ENCODE measurements at places on chromosomes 12 and 14.

GRCh38 chr12:92107621-92108131 is 38.0 kb downstream of the BTG1 start:
- DNase-seq = no peak

GRCh38 chr12:27973487-27973890 is 956 bp upstream of the PTHLH start:
- DNase-seq = no peak

- peak; percentile 44 for DNase-seq
Measured at GRCh38 chr12:125330645-125331341, 265.6 kb downstream of the AACS start.

- no peak for DNase-seq
Measured at GRCh38 chr12:1851151-1851701, 30.9 kb downstream of the LRTM2 start.

GRCh38 chr14:30610787-30611343 is 11.3 kb upstream of the SCFD1 start:
- DNase-seq = no peak

DNA sequence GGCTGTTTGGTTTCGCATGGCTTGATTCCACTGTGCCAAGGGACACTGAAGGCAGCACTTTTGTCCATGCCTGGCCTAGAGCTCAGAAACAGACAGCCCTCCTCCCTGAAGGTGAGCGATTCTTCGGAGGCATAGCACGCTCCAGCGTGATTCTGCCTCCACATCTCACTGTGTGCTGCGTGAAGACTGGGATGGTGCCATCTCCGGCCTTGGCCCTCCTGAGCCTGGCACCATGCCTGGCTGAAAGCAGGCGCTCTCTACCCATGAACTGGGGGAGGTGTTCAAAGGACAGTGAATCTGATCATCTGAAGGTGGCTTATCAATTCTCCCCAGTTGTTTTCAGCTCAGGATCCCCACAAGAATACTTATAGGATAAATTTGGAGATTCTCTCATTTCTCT is 187.4 kb downstream of the TTC7B start:
- DNase-seq = no peak

GRCh38 chr14:23028799-23029198 is 5.9 kb downstream of the PSMB5 start:
- no peak for DNase-seq

DNA sequence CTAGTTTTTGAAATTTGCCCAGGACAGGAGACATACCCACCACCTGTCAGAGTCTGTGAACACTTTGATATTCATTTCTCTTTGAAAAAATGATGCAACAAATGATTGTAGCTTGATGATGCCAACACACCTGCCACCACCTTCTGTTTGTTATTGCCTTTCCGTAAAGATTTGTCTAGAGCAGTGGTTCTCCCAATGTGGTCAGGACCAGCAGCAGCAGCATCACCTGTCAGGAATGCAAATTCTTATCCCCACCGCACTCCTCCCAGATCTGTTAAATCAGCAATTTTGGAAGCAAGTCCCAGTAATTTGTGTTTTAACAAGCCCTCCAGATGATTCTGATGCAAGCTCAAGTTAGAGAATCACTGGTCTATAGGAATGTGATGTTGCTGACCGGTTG is 9.9 kb downstream of the CCDC175 start:
- DNase-seq = no peak

GRCh38 chr14:23638414-23639047 is 2.4 kb downstream of the DHRS2 start:
- no peak for DNase-seq

- DNase-seq = no peak
Measured at GRCh38 chr12:51434305-51434704, 9.7 kb downstream of the SLC4A8 start.
